NCI-H1092 treated with DMSO at 0.1 percent for 48 hours (cell line): ENCODE measurements at places on chromosomes 6 and 20.

DNA sequence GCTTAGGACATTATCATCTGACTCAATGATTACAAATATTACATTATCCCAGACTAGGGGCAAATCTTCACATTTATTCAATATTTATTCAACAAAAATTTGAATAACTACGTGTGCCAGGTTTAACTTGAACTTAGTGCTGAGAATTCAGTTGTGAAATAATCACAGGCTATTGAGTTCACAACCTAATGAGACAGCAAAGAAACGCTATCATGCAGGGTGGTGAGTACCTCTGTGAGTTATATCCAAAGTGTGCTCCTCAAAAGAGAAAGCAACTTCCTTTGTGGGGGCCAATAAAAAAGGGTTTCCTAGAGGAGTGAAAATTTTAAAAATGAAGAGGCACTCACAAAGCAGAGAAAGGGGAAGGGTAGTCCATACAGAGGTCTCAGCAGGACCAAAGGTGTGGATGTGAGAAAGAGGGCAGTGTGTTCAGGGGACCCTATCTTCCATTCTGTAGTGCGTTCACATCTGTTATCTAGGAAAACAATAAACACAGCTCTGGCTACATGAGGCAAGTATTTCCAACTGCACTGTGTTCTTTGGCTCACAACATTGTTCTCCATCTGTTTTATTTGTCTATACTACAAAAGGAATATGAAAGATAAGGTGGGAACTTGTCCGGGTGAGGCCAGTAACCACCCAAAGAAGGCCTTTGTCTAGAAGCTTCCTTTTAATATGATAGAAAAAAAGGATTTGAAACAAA is 155.4 kb upstream of the MARCKS start:
- no peak for DNase-seq

- no peak for DNase-seq
Measured at GRCh38 chr6:106473812-106474211, 113.3 kb downstream of the CRYBG1 start.

- DNase-seq: no peak
Measured at GRCh38 chr6:156689656-156690055, 87.5 kb upstream of the ARID1B start.

DNA sequence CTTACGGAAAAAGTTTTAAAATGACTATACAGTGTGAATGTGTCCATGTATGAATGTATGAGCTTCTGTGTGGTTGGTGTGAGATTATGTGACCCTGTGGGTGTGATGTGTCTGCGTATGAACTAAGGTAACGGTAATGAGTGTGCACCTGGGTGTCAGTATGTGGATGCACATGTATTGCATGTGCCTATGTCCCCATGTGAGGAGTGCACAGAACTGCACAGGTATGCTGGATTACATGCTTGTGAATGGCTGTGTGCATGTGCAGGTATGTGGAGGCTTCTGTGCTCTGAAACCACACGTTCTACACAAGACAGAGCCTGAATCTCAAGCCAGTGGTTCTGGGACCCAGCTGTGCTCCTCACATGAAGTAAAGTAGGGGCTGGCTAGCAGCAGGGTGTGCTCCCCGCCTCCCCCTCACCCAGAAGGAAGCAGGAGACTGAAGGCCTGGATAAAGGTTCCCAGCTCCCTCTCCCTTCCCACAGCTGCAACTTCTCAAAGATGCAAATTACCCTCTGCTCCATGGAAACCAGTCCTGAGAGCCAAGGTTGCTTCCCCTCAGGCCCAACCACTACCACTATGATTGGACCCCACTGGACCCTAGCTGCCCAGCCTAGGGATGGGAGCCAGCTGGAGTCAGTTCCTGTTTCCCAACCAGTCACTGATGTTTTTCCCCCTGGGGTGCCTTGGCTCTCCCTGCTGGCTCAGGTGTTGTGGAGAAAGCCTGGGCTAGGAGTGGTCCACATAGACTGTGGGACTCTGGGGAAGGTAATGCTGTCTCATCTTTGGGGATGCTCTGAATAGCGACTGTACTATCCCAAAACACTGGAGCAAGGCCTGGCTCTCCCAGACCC is 24.8 kb upstream of the SPDEF start:
- DNase-seq: no peak

DNA sequence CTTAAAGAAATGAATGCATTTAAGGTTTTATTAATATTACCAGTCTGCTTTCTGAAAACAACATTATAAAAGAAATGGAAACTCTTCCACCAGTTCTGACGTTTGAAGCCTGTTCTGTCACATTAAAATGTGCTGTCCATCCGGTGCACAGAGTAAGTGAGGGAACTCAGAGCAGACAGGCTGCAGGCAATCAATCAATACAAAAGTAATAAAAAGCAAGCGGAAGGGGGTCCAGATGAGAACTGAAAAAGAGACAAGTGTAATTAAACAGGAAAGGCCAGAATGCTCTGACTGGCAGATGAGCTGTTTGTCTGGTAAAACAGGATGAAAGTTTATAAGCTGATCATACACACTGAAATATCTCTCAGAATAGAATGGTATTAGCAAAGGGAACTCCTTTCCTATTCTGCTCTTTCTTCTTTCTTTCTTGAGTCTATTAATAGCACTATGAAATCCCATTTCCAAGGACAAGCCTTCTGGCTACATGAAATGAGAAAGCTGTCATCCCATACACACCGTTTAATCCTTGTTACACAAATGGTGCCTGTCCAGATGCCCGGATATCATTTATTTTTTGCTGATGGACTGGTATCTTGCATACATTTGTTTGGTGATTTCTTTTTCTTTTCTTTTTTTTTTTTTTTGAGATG is 94.3 kb downstream of the RAMACL start:
- DNase-seq: no peak
